ENCODE measurements at places on chromosomes 7 and 10. TPM values are rescaled to one million over a fixed set of nuclear protein-coding genes. Genes with fewer than 3 reads are reported as not detected.

Gene PILRA
- not detected for total RNA-seq

Gene MYO1G
- not detected for total RNA-seq

Gene ANKRD61
- total RNA-seq = not detected

Gene ANKRD2
- 1.0 TPM for total RNA-seq

Gene SFTPD
- total RNA-seq = not detected

Gene ZNF365
- 1.5 TPM for total RNA-seq

Gene ACTL6B
- not detected for total RNA-seq

Gene DLX5
- not detected for total RNA-seq

Gene HBP1
- total RNA-seq = 22.3 TPM

Gene RELN
- total RNA-seq = not detected

Gene PPP1R9A
- total RNA-seq = not detected

Gene SFMBT2
- not detected for total RNA-seq

Gene ANKRD30A
- total RNA-seq = not detected

Gene LRRC17
- not detected for total RNA-seq

Gene AP5Z1
- 20.4 TPM for total RNA-seq

Gene SFRP4
- total RNA-seq = not detected

Gene CDK1
- total RNA-seq = 33.6 TPM

Gene TES
- total RNA-seq = 128 TPM

Gene CPN1
- total RNA-seq = not detected

Gene TMEM236
- 0.04 TPM for total RNA-seq

Gene MMP21
- not detected for total RNA-seq

Gene ARHGEF35
- total RNA-seq = 11.0 TPM

Gene PON1
- total RNA-seq = not detected

Gene CARD11
- total RNA-seq = 2.1 TPM

Gene CRYGN
- total RNA-seq = not detected

Gene BLVRA
- total RNA-seq = 76.1 TPM

Gene DENND2A
- total RNA-seq = 0.91 TPM

Gene BMPER
- 0.11 TPM for total RNA-seq

Gene CCDC126
- 6.4 TPM for total RNA-seq

Gene FXYD4
- not detected for total RNA-seq

Gene SCIN
- total RNA-seq = not detected

Gene SUGCT
- 36.2 TPM for total RNA-seq

Gene FFAR4
- total RNA-seq = not detected

Gene CLRN3
- not detected for total RNA-seq

Gene AGK
- total RNA-seq = 35.7 TPM

Gene SSC4D
- total RNA-seq = 0.87 TPM

Gene EVX1
- total RNA-seq = not detected

Gene SPDYE16
- total RNA-seq = not detected

Gene LOXL4
- total RNA-seq = 0.04 TPM

Gene CPVL
- 0.23 TPM for total RNA-seq

Gene ITGA8
- 0.04 TPM for total RNA-seq

Gene ZNF273
- 2.0 TPM for total RNA-seq

Gene CALN1
- not detected for total RNA-seq

Gene TMEM225B
- 0.47 TPM for total RNA-seq

Gene TMEM270
- total RNA-seq = not detected

Gene PTPN20
- 6.2 TPM for total RNA-seq

Gene LIPF
- not detected for total RNA-seq

Gene LMOD2
- total RNA-seq = not detected

Gene CFAP69
- 0.30 TPM for total RNA-seq

Gene ENTPD1
- total RNA-seq = not detected

Gene ADARB2
- not detected for total RNA-seq
